ENCODE measurements at places on chromosomes 5 and 9.

- H3K4me1 ChIP-seq = peaks cover 21% of the 10 kb centered on the region
- DNase-seq = no peak
- H3K36me3 ChIP-seq = peaks cover 92% of the 10 kb centered on the region
- no peak overlapping the region for H3K4me3 ChIP-seq
These were observed 27.2 kb downstream of the ANXA6 start for GRCh38 chr5:151130235-151130921.

- peaks cover 28% of the 10 kb centered on the region for H3K27me3 ChIP-seq
- DNase-seq = no peak
- no peaks in the 10 kb centered on the region for H3K36me3 ChIP-seq
- no peak overlapping the region for H3K4me3 ChIP-seq
These were observed 105.6 kb downstream of the NTRK2 start for GRCh38 chr9:84775056-84775643.

DNA sequence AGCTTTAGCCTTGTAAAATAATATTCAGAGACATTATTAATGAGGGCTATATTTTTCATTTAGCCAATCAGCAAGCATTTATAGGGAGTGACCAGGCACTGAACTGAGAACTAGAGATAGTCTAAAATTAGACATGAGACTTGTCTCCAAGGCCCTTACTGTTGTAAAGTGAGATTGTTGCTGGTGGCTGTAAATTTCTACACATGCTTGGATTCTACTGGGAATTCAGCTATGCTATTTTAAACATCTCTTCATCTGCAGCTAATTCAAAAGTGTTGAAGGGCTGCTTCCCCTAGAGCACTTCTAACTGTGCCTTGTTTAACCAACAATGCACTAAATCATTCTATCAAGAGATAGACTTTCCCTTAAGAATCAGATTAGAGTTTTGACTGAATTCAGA lies 67.4 kb downstream of the CHSY3 start:
- H3K27me3 ChIP-seq = no peaks in the 10 kb centered on the region
- H3K4me3 ChIP-seq = no peak overlapping the region
- no peak overlapping the region for H3K27ac ChIP-seq

DNA sequence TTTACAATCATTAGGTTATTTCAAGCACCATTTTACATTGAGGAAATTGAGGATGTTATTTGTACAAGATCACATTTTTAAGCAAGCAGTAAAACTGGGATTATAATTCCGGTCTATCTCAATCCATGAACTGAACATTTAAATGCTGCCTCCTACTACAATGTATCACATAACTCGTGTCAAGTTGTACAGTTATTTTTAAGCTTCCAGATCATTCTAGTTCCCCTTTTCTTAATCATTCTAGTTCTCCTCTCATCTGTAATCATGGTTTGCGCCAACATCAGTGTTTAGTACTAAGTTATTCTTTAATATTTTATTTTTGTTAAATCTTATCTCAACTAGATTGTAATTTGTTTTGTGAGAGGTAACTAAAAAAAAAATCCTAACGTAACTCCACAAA lies 2.4 kb upstream of the UHRF2 start:
- H3K27me3 ChIP-seq = peaks cover 8% of the 10 kb centered on the region
- H3K27ac ChIP-seq = no peak overlapping the region
- H3K4me1 ChIP-seq = peaks cover 32% of the 10 kb centered on the region
- no peak overlapping the region for H3K4me3 ChIP-seq

GRCh38 chr5:7642029-7642428 lies 208.9 kb downstream of the CFAP90 start:
- no peak overlapping the region for H3K4me3 ChIP-seq
- DNase-seq = no peak
- H3K27me3 ChIP-seq = no peaks in the 10 kb centered on the region
- H3K4me1 ChIP-seq = no peaks in the 10 kb centered on the region

- H3K27ac ChIP-seq = no peak overlapping the region
- no peak for DNase-seq
- H3K4me1 ChIP-seq = no peaks in the 10 kb centered on the region
- no peak overlapping the region for H3K4me3 ChIP-seq
These were observed 152.4 kb downstream of the RAPGEF6 start for GRCh38 chr5:131482617-131483016.

DNA sequence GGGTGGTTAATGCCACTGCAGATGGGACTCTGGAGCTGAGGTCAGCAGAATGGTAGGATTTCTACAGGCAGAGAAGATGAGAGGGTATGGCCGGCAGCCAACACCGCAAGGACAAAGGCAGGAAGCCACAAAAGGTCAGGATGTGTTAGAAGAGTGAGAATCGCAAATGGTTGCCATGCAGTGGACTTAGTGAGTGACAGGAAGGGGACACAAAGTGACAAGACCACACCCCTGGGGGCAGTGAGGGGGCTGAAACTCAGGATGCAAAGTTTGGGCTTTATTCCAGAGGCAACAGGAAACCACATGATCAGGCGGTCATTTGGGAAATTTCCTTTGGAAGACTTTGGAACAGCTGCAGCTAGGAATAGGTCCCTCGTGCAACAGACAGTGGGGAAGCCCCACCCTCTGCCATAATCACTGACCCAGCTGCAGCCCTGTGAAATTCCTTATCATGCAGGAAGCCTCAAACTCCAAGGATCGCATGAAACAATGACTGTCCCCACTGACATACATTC lies 14.2 kb upstream of the CCDC180 start:
- peak; percentile 65 for DNase-seq
- H3K4me1 ChIP-seq = peaks cover 31% of the 10 kb centered on the region
- H3K4me3 ChIP-seq = no peak overlapping the region
- no peaks in the 10 kb centered on the region for H3K27me3 ChIP-seq
- peaks cover 35% of the 10 kb centered on the region for H3K36me3 ChIP-seq
- peak overlapping the region; percentile 81 for H3K27ac ChIP-seq

- no peaks in the 10 kb centered on the region for H3K36me3 ChIP-seq
- no peak overlapping the region for H3K27ac ChIP-seq
- DNase-seq = no peak
- no peaks in the 10 kb centered on the region for H3K27me3 ChIP-seq
- H3K4me3 ChIP-seq = no peak overlapping the region
These were observed 716.4 kb downstream of the NR2F1-AS1 start for GRCh38 chr5:92864591-92864990.

GRCh38 chr5:172377856-172378255 lies 76.5 kb downstream of the SH3PXD2B start:
- DNase-seq = no peak
- peaks cover 11% of the 10 kb centered on the region for H3K36me3 ChIP-seq
- peaks cover 7% of the 10 kb centered on the region for H3K4me1 ChIP-seq

GRCh38 chr9:1383899-1384455 lies 333.8 kb downstream of the DMRT2 start:
- no peaks in the 10 kb centered on the region for H3K27me3 ChIP-seq
- no peak overlapping the region for H3K27ac ChIP-seq
- H3K4me3 ChIP-seq = no peak overlapping the region
- H3K36me3 ChIP-seq = no peaks in the 10 kb centered on the region
- no peaks in the 10 kb centered on the region for H3K4me1 ChIP-seq
- DNase-seq = no peak

GRCh38 chr5:123365156-123365555 lies 58.0 kb downstream of the CEP120 start:
- H3K36me3 ChIP-seq = peaks cover 11% of the 10 kb centered on the region
- DNase-seq = no peak
- peaks cover 12% of the 10 kb centered on the region for H3K4me1 ChIP-seq

- H3K4me3 ChIP-seq = no peak overlapping the region
- H3K36me3 ChIP-seq = no peaks in the 10 kb centered on the region
- peaks cover 8% of the 10 kb centered on the region for H3K4me1 ChIP-seq
- peaks cover 89% of the 10 kb centered on the region for H3K27me3 ChIP-seq
- no peak for DNase-seq
These were observed 960 bp upstream of the CTNND2 start for GRCh38 chr5:11905206-11905605.

DNA sequence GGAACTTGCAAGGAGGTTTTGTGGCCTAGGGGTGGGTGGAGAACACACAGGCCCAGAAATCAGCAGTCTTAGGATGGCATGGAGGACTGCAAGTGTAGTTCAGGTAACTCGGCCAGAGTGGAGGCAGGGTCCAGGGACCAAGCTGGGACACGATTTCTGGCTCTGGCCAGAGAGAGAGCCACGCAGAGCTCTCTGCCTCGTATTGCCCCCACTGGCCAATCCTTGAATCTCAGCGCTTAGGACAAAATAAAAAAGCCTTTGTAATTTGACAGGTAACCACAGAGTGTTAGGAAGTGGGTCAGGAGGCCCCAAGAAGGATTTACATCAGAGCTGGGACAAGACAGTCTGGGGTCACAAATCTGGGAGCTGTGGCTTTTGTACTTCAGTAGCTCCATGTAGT lies 11.7 kb downstream of the MAP3K1 start:
- no peak for DNase-seq
- H3K27me3 ChIP-seq = no peaks in the 10 kb centered on the region
- H3K27ac ChIP-seq = no peak overlapping the region
- H3K36me3 ChIP-seq = no peaks in the 10 kb centered on the region
- H3K4me1 ChIP-seq = peaks cover 95% of the 10 kb centered on the region

DNA sequence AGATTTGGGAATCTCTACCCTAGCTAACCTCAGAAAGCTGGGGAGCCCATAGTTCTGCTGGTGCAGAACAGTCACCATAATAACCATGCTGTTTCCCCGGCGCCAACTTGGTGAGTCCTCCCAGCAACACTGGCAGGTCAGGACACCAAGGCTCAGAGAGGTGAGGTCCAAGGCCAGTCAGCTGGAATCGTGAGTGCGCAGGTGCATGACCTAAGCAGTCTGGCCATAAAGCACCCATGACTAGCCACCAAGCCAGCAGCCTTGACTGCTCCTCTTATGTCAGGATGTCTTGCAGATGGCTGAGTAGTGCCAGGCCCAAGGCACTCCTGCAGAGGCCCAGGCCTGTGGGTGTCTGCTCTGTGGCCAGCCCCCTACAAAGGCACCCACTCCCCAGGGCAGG lies 2.6 kb downstream of the RNF44 start:
- H3K4me3 ChIP-seq = peak overlapping the region; percentile 93
- peaks cover 83% of the 10 kb centered on the region for H3K4me1 ChIP-seq
- no peaks in the 10 kb centered on the region for H3K27me3 ChIP-seq
- H3K27ac ChIP-seq = peak overlapping the region; percentile 100
- peaks cover 25% of the 10 kb centered on the region for H3K36me3 ChIP-seq
- no peak for DNase-seq

GRCh38 chr9:132756214-132756845 lies 86.1 kb downstream of the GTF3C4 start:
- H3K27me3 ChIP-seq = peaks cover 14% of the 10 kb centered on the region
- no peak overlapping the region for H3K4me3 ChIP-seq
- H3K36me3 ChIP-seq = no peaks in the 10 kb centered on the region
- no peak overlapping the region for H3K27ac ChIP-seq
- no peak for DNase-seq
- H3K4me1 ChIP-seq = no peaks in the 10 kb centered on the region

- H3K4me1 ChIP-seq = peaks cover 50% of the 10 kb centered on the region
- H3K4me3 ChIP-seq = no peak overlapping the region
- DNase-seq = no peak
- no peak overlapping the region for H3K27ac ChIP-seq
- no peaks in the 10 kb centered on the region for H3K27me3 ChIP-seq
These were observed 4.3 kb downstream of the RIC1 start for GRCh38 chr9:5633243-5633642.

DNA sequence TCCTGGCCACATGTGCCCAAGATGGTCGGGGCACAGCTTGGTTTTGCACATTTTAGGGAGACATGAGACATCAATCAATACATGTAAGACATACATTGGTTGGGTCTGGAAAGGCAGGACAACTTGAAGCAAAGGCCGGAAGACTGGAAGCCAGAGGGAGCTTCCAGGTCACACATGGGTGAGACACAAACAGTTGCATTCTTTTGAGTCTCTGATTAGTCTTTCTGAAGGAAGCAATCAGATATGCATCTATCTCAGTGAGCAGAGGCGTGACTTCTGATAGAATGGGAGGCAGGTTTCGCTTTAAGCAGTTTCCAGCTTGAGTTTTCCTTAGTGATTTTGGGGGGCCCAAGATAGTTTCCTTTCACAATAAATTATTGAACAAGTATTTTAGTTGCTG lies 172.5 kb downstream of the RASEF start:
- peaks cover 8% of the 10 kb centered on the region for H3K27me3 ChIP-seq
- no peaks in the 10 kb centered on the region for H3K36me3 ChIP-seq
- DNase-seq = no peak
- H3K4me1 ChIP-seq = no peaks in the 10 kb centered on the region
- H3K27ac ChIP-seq = no peak overlapping the region
- H3K4me3 ChIP-seq = no peak overlapping the region

- H3K4me3 ChIP-seq = no peak overlapping the region
- no peak overlapping the region for H3K27ac ChIP-seq
- peaks cover 5% of the 10 kb centered on the region for H3K4me1 ChIP-seq
These were observed 145.9 kb downstream of the CARTPT start for GRCh38 chr5:71864730-71865601.

DNA sequence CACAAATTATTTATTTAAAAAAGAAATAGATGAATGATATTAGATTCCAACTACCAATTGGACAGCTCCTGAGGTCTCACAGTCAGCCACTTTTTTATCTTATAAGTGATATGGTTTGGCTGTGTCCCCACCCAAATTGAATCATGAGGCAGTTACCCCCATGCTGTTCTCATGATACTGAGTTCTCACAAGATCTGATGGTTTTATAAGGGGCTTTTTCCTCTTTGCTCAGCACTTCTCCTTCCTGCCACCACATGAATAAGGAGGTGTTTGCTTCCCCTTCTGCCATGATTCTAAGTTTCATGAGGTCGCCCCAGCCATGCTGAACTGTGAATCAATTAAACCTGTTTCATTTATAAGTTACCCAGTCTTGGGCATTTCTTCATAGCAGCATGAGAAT lies 12.9 kb downstream of the NLN start:
- H3K27me3 ChIP-seq = no peaks in the 10 kb centered on the region
- H3K4me1 ChIP-seq = no peaks in the 10 kb centered on the region
- H3K27ac ChIP-seq = no peak overlapping the region
- H3K36me3 ChIP-seq = no peaks in the 10 kb centered on the region

- H3K27ac ChIP-seq = no peak overlapping the region
- peaks cover 53% of the 10 kb centered on the region for H3K36me3 ChIP-seq
- no peak overlapping the region for H3K4me3 ChIP-seq
- H3K4me1 ChIP-seq = peaks cover 18% of the 10 kb centered on the region
- no peak for DNase-seq
These were observed 241.9 kb downstream of the MARCHF11 start for GRCh38 chr5:15937708-15938107.

GRCh38 chr9:89534515-89535287 lies 36.8 kb upstream of the SEMA4D start:
- peaks cover 4% of the 10 kb centered on the region for H3K27me3 ChIP-seq
- H3K4me1 ChIP-seq = no peaks in the 10 kb centered on the region
- H3K4me3 ChIP-seq = no peak overlapping the region
- no peak for DNase-seq
- no peaks in the 10 kb centered on the region for H3K36me3 ChIP-seq
- H3K27ac ChIP-seq = no peak overlapping the region

DNA sequence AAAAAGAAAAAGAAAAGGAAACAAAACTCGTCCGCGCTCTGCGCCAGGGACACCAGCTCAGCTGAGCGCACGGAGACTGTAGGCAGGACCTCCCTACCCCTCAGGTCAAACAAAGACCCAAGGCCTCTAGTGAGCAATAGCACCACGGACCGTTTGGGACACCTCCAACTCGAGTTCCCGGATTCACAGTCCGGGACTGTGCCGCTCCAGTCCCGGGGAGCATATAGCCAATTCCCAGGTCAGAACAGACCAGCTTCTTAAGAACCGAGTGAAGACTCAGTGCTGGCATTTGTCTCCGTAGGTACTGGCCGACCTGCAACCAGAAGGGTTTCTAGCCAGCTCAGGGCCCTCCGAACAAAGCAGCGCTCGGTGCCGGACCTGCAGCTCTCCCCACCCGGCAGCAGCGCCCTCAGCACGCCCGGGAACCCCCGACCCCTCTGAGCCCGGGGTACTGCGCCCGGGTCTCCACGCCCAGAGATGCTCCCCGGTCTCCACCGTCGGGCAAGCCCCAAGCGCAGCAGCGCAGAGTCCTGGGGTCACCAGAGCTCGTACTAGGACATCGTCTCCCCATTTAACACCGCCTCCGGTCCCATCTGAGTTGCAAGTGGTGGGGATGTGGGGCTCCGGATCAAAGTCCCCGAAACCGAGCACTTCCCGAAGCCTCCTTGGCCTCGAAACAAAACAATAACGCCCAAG lies 591 bp downstream of the ABCA1 start:
- DNase-seq = peak; percentile 35
- no peaks in the 10 kb centered on the region for H3K36me3 ChIP-seq
- peaks cover 59% of the 10 kb centered on the region for H3K4me1 ChIP-seq
- peak overlapping the region; percentile 91 for H3K27ac ChIP-seq
